ENCODE measurements at places on chromosomes 1 and 21.

DNA sequence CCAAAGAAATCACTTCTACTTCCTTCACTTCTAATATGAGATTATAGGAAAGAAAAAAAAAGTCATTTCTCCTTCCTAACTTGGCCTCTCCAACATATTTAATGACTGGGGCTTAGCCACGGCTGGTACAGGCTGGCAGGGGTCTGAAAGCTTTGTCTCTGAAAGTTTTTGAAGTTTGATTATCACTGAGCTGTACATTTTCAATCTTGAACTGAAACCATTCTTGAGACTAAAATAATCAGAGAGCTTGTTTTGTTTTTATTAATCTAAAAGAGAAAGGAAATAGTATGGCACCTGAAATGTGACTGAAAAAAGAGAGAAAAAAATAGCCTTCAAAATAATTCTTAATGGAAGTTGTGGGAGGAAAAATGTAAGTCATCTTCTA is 3.8 kb upstream of the KRTAP19-8 start:
- DNase-seq: no peak

DNA sequence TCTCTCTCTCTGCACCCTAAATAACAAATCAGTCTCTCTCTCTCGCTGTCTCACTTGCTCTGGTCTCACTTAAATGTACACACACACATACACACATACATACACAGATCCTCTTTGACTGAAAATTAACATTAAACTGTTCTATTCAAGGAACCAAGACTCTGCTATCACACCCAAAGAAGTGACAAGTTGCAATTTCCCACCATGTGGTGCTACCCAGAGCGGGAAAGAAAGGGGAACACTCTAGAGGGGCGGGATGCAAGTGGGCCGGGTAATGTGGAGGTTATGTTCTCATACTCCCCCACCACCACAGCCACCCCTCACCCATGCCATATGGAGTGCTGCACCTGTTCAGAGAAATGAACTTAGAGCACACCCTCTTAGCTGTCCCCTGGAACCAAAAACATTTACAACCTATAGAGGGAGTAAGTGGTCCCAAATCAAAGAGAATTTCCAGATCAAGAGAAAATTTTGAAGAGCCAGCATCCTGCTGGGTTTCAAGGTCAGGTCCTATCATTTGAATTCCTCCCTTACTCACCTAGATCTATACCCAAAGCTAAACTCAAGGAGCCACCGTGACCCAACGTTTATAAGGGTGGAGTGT is 319.4 kb downstream of the BRINP2 start:
- DNase-seq: no peak

DNA sequence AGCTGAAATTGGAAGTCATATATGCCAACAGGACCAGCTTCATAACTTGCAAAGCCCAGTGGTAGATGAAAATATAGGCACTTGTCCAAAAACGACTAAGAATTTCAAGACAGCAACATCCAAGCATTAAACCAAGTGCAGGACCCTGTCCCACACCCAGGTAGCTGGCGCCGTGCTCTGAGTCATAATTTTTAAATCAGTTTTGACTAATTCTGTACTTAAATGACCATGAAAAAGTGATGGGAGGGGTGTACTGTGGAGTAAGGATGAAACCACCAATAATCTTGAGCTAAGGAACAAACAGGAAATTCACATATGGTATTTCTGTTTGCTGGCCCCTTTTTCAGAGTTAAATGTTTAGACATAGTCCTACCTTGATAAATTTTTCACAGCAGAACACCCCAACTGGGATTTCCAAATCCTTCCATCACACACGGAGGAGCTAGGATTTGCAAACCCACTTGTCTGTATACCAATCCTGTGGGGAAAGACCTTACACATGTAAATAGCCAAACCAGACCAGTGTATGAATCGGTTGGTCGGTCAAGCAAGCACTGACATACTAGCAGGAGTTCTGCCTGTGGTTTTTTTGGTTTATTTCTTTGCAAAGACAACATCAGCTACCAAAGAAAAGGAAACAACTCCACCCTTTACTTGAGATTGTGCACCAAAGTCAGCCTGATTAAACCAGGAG is 235.7 kb upstream of the RAB4A start:
- DNase-seq: no peak

GRCh38 chr1:220991959-220992704 is 112.9 kb downstream of the HLX start:
- no peak for DNase-seq

All from T follicular helper cell (primary cell).